Memory B cell (primary cell): ENCODE measurements at places on chromosomes 7 and 10.
A peak's percentile ranks its signal among the peaks of the same experiment; 100 is the strongest.

GRCh38 chr10:117000580-117000979, 4.4 kb downstream of the SHTN1 start:
- H3K36me3 ChIP-seq, result no peaks in the 10 kb centered on the region
- peaks cover 2% of the 10 kb centered on the region for H3K4me1 ChIP-seq
- H3K4me3 ChIP-seq, result no peak overlapping the region

- DNase-seq, result no peak
- H3K4me1 ChIP-seq, result peaks cover 7% of the 10 kb centered on the region
- no peak overlapping the region for H3K27ac ChIP-seq
These were observed 32.7 kb upstream of the ARMS2 start for GRCh38 chr10:122421742-122422141.

DNA sequence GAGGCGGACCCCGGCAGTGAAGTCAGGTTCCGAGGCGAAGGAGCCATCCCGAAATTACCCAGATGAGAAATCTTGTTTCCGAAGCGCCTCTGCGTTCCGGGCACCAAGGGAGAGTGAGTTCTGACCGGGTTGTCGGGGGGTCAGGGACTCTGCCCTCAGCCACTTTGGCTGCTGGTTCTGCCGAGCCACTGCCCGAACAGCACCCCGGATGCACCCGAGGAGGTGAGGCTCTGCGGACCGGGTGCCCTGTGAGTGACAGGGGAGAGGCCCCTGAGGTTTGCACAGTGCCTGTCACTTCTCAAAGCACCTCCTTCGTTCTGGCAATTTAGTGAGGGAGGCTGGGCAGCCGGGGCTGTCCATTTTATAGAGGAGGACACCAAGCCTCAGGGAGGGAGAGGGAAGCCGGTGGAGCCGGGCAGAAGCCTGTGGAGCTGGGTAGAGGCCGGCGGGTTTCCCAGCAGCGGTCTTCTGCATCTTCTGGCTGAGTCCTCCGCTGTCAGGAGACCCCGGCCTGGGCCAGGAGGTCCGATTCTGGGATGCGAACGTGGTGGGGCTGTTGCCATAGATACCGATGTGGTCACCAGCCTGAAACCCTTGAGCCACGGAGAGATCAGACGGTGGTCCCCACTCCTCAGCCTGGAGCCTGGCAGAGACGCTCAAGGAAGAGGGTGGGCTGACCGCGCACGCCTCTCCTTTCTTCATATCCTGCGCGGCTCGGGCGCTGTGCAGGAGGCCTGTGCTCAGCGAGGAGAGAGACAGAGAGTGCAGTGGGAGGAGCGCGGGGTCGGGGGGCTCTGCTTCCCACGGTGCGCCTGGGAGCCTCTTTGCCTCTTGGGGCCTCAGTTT, 18.9 kb upstream of the SHH start:
- no peak overlapping the region for H3K4me3 ChIP-seq
- no peaks in the 10 kb centered on the region for H3K36me3 ChIP-seq
- no peaks in the 10 kb centered on the region for H3K4me1 ChIP-seq
- H3K27ac ChIP-seq, result no peak overlapping the region
- H3K27me3 ChIP-seq, result peaks cover 4% of the 10 kb centered on the region

DNA sequence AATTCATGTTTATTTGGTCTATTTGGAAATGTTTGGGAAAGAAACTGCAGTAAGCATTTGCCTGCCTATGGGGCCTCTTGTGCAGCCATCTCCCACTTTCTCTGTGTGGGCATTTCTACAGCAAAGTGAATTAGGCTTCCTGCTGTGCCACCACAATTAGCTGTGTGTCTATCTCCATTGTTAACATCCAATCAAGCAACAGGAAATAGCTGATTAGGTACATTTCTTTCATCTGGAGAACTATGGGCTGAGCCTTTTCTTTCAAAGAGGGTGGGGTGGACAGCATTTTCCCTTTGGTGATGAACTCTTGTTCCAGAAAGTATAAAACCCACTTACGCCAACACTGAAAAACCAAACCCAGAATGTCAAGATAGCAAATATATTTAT, 640.0 kb downstream of the ACTR3B start:
- H3K36me3 ChIP-seq, result no peaks in the 10 kb centered on the region
- no peak for DNase-seq
- no peaks in the 10 kb centered on the region for H3K4me1 ChIP-seq

- H3K27me3 ChIP-seq, result no peaks in the 10 kb centered on the region
- DNase-seq, result no peak
- H3K4me3 ChIP-seq, result no peak overlapping the region
- peaks cover 2% of the 10 kb centered on the region for H3K36me3 ChIP-seq
These were observed 242.9 kb downstream of the ABCA13 start for GRCh38 chr7:48414011-48414732.

- H3K4me3 ChIP-seq, result peak overlapping the region; percentile 19
- H3K27ac ChIP-seq, result peak overlapping the region; percentile 86
- peak; percentile 33 for DNase-seq
- H3K36me3 ChIP-seq, result peaks cover 1% of the 10 kb centered on the region
- H3K27me3 ChIP-seq, result no peaks in the 10 kb centered on the region
These were observed 76.0 kb downstream of the USP6NL start for GRCh38 chr10:11535346-11535959.

- H3K36me3 ChIP-seq, result peaks cover 9% of the 10 kb centered on the region
- no peaks in the 10 kb centered on the region for H3K4me1 ChIP-seq
- H3K27me3 ChIP-seq, result no peaks in the 10 kb centered on the region
- H3K4me3 ChIP-seq, result no peak overlapping the region
These were observed 186.0 kb upstream of the TCF7L2 start for GRCh38 chr10:112763916-112764520.

GRCh38 chr7:41297166-41297565, 405.7 kb downstream of the INHBA start:
- H3K4me1 ChIP-seq, result no peaks in the 10 kb centered on the region
- H3K27me3 ChIP-seq, result no peaks in the 10 kb centered on the region
- H3K36me3 ChIP-seq, result no peaks in the 10 kb centered on the region
- DNase-seq, result no peak
